A172 (cell line): ENCODE measurements at places on chromosomes 6 and 20. TPM values are rescaled to one million over a fixed set of nuclear protein-coding genes. Genes with fewer than 3 reads are reported as not detected.

GRCh38 chr6:124722141-124722878 is 239.9 kb upstream of the RNF217 start:
- DNase-seq, result no peak

- DNase-seq, result no peak
Observed at GRCh38 chr20:19929012-19929360, 88.2 kb upstream of the NAA20 start.

DNA sequence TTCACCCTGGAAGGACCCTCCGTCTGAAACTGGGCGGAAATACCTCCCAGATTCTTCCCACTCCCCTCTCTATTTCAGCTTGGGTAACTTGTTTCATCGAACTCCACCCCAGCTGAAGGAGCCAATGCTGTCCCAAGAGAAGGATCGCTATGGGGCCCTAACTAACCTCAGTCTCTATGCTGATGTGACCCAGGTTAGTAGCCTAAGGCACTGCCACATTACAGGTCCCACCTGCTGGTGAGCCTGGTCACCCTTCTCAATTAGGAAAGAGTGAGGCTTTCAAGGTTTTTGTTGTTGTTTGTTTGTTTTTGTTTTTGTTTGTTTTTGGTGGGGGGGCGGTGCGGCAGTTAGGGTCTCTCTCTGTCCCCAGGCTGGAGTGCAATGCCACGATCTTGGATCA is 168.4 kb downstream of the OR2B2 start:
- DNase-seq, result no peak

The SYS1 gene
- total RNA-seq, result 14.5 and 18.6 TPM in 2 replicates

GRCh38 chr6:40695750-40696415 is 108.7 kb upstream of the LRFN2 start:
- DNase-seq, result no peak

- no peak for DNase-seq
Observed at GRCh38 chr6:89013438-89013837, 50.0 kb upstream of the RNGTT start.

DNA sequence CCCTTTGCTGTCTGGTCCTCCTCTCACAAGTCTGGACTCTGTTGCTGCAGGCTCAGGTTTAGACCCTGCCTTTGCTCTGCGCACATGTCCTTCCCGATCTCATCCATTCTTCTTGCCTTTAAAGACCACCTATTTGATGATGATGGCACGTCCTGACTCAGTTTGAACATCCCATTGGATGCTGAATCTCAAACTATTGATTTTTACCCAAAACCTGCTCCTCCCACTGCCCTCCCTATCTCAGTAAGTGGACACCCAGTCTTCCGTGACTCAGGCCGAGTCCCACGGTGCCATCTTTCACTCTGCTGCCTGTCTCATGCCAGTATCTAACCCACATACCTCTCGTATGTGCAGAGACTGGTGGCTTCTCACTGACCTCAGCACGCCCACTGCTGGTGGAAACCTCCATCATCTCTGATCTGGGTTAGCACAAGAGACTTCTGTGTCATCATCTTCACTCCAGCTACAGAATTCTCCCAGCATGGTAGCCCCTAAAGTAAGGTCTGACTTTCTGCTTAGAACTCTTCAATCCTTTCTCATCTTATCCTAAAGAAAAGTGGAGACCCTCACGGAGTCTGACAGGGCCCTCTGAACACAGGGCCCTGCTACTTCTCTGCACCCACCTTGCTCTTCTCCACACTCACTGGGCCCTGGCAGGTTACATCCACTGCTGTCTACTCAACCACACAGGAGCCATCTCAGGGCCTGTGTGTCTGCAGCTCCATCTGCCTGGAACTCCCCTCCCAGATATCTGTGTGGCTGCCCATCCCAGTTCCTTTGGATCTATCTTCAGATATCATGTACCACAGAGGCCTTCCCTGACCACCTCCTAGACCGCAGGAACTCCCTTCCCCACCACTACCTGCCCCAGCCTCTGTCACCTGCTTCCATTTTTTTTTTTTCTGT is 387.1 kb upstream of the AGPAT4 start:
- no peak for DNase-seq
